Tongue (tissue), 3 donors: ENCODE measurements at places on chromosomes 7 and 10.

GRCh38 chr7:7563813-7564212 is 2.9 kb upstream of the MIOS start:
- no peak for DNase-seq

GRCh38 chr7:26284477-26284876 is 7.2 kb upstream of the SNX10 start:
- no peak for DNase-seq

DNA sequence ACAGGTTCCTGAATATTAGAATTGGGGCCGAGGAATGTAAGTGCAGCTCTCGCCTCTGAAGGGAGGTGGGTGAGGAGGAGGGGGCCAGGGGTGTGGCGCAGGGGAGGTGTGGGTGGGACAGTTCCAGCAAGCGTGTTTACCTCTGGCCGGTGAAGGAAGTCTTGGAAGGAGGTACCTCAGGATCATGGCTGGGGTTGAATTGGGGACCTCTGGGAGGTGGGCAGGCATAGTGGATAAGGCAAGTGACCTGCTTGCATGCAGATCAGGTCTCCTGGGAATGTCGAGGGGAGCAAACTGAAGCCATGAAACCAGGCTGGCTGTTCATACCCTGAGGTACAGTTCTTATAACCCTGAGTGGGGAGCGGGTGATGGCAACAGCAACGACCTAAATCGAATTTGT is 2.0 kb downstream of the ZNF775 start:
- DNase-seq, result no peak

DNA sequence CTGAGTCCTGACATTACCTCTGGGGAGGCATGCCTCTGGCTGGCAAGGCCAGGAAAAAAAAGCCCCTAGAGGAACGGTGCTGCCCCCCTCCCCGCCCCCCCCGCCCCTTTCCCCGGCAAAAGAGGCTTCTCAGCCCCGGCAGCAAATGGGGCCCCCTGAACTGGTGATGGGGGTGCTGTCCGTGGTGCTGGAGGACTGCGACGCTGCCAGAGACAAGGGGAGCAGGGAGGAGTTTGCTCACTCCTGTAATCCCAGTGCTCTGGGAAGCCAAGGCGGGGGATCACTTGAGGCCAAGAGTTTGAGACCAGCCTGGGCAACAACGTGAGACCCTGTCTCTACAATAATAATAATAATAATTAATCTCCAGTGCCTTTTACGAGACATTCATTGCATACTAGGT is 23.7 kb downstream of the SRRM3 start:
- DNase-seq, result peak; percentile 70

DNA sequence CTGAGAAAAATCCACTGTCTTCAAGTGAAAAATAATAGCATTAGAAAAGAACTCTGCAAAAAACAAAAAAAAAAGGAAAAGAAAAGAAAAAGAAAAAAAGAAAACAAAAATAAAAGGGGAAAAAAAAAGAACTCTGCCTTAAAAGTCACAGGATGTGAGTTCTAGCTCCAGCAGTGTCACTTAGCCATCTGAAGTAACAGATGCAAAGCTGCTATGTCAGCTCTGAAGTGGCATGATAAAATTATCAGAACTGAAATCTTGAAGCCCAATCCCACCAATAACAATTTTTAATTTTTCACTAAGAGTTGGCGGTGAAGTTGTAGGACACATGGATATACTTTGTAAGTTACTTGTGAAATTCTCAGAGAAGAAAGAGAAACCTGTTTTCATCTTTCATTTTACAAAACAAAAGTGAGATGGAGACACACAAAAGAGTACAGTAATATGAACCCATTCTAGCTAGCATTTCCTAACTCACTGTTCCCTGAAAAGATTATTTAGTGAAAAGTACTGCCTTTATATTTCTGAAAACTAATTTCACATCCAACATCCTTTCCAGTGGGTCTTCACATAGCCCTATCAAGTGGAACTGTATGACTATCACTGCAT is 103.5 kb downstream of the ELAPOR2 start:
- DNase-seq, result no peak

- DNase-seq, result peak; percentile 23
Measured at GRCh38 chr7:84700563-84701370, 486.1 kb downstream of the SEMA3D start.

GRCh38 chr7:37666026-37666799 is 17.4 kb upstream of the GPR141 start:
- DNase-seq, result peak; percentile 25

DNA sequence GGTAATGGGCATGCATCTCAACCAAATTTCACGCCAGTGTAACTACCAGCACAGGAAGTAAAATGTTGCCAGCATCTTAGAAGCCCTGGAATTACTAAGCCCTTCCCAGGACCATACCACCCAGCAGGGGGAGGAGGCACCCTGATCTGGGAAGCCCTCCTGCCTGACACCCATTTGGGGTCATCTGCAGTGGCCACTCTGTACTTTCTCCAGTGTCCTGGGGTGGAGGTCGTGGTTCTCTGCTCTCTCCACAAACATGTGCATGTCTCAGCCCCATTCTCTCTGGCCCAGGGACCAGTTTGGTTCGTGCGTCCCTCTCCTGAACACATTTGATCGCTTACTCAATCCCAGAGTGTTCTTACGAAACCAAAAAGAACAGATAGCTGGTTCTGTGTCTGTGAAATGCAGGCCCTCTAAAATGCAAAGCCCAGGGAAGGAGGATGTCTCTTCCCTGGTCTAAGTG is 9.4 kb upstream of the LRRC27 start:
- no peak for DNase-seq

GRCh38 chr7:35646289-35647023 is 48.5 kb downstream of the HERPUD2 start:
- DNase-seq, result peak; percentile 19
